Transverse colon (tissue), 4 donors: ENCODE measurements at places on chromosomes 12 and 14.

DNA sequence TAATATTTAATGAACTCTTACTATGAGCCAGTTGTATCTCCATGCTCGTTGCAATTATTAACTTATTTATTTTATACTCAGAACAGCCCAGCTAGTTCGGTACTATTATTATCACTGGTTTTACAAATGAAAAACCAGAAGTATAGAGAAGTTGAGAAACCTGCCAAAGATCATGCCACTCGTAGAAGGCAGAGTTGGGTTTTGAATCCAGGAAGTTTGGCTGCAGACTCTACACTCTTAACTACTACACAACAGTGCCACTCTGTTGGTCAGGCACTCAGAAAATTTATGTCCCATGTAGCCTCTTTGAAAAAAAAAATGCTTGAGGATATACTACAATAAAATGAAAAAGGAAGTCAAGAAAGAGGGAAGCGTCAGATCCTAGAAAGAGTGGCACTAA, 71.5 kb upstream of the ARID2 start:
- no peak for DNase-seq

DNA sequence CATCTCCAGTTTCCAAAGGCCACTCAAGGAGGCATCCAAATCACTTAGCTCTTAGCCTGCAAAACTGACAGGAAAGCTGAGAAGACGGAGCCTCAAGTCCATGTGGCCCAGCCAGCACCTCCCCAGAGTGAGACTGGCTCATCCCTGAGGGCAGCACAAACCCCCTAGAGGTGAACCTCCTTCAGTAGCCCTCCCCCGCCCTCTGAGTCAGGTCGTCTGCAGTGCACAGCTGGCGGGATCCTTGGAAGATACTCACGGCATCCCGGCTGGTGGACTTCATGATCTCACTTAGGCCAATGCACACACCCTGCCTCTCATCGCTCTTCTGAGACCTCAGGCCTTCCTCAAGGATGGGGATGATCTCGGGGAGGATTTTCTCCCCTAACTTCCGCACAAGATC, 24.1 kb upstream of the RAB35 start:
- DNase-seq: no peak

DNA sequence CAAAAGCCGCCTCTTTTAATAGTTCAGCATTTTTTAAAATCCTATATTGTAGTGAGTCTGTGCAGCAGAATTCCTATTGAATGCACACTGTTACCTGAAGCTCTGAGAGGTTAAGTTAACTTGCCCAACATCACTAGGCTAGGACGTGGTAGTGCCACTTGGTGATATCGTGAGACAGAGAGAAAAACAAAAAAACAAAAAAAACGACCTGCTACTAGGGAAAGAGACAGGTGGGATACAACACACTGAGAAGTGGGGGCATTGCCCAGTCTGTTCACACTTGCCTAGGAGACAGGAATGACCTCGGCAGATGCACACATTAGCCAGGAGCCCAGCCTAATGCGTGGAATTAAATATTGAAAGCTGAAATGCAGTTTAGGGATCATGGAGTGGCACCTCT, 129.7 kb upstream of the CCND2 start:
- no peak for DNase-seq

GRCh38 chr12:106753526-106753925, 21.0 kb upstream of the RIC8B start:
- peak; percentile 62 for DNase-seq

DNA sequence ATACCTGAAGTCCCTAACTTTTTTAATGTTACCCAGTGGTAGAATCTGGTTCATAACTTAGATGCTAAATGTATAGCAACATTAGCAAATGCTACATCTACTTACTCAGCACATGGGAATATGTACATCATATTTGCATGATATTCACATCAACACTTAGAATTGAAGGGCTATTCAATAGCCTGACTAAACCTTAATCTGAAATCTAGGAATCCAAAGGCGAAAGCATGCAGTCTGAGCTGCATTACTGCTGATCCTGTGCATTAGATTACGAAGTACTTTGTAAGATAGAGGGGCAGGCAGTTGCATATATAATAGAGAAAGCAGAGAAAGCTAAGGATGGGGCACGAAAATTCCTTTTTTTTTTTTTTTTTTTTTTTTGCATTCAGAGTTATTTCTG, 40.4 kb downstream of the SLC38A4 start:
- DNase-seq: no peak

DNA sequence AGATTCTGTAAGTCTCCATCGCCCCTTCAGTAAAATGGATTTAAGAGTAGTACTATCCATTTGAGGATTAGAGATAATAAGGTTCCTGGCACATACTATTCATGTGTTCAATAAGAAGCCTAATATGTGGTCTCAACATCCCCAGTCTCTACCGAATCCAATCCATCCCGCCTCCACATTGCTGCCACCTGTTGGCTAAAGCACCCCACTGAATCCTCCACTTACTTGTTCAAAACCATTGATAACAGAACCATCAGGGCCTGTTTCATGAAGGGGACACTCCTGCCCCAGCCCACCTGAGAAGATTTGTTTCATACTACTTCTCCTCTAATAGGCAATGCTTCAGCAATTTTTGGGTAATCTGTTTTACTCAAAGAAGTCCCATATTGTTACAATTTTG, 147.5 kb downstream of the SLC2A13 start:
- no peak for DNase-seq
